ENCODE measurements at places on chromosomes 1 and 21.

DNA sequence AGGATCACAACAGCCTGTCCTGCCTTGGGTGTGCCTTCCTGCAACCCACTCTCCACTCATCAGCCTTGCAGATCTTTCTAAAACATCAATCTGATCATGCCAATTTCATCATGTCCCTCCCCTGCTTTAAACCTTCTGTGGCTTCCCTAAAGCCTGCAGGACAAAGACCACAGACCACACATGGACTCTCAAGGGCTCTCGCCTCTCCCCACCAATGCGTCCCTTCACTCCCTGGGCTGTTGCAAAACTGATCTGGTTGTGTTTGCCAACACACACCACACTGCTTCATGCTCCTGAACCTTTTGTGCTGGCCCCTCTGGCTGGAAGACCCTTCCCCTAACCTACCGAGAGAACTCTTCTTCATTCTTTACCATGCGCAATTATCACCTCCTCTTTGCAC is 72.4 kb downstream of the ITPKB start:
- DNase-seq = no peak

DNA sequence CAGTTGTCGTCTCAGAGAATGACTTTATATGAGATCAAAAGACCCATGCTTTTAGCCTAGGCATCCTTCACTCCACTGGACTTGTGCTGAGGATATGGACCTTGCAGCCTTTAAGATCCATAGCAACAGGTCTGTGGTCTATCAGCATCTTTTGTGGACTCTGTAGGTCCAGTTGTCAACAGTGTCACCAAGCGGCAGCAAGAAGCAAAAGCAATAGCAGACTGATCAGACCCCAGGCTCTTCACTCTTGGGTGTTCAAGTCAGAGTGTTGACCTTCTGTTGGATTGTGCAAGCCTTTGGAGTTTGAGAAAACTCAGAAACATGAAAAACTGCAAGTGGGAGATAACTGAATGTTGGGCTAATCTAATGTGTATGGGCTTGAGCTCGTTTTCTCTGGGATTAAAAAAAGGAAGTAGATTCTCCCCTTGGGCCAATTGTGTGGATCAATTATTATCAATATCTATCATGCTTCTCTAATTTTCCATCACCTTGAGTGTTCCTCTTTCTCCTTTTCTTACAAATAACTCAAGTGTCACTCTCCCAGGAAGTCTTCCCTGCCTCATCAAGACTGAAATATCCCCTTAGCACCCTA is 144.2 kb downstream of the LYPLAL1 start:
- no peak for DNase-seq

DNA sequence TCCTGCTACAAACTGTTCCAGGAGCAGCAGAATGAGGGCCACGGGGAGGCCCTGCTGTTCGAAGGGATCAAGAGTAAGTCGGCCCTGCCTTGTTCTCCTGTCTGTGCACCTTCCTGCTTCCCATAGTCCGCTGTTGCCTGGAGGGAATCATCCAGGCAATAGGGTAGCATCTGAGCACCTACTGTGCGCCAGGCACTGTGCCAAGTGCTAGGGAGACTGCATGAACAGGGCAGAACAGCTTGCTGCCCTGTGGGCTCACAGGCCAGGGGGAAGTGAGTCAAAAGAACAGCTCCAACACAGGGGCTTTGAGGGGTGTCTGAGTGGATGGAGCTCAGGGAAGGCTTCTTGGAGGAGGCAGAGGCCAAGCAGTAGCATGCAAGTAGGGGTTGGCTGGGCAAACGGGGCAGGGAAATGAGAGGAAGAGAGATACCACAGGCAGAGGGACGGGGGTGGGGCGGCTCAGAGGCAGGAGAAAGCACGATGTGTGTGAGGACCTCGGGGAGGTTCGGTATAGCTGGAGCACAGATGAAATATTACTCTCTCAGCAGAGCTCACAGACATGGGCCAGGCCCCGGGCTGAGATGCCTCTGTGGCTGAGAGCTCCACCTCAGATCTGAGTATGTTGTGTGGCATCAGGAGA is 15.5 kb upstream of the PADI6 start:
- DNase-seq = no peak

- peak; percentile 19 for DNase-seq
Measured at GRCh38 chr1:180533266-180533987, 25.3 kb upstream of the OVAAL start.

DNA sequence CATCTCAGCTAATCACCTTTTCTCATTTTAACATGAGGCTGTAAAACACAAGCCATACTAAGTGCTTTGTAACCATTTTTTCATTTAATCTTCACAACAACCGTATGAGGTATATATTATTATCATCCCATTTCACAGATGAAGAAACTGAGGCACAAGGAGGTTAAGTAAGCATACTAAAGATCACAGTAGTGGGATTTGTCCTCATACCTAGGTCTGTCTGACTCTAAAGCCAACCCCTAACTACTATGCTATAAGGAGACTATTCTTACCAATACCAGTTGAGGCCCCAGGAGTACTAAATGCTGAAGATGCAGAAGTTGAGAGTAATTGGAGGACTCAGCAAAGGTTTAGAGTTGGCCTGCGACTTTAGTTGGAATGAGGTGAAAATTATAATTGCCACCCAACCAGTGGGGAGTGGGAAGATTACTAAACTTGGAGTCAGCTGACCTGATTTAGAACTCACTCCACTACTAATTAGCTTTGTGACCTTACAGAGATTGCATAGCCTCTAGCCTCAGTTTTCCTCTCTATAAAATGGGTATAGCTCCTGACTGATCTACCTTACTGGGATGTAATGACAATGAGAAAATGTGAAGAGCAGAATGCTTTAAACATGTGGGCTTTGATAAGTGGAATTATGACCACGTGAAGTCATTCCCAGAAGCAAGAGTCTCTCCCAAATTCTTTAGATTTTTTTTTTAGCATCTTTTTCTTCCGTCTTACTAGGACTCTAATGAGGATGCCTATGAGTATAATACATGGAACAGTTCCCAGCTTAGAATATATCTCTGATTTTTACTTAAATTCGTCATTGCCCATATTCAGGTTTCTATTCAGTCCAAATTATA is 85.8 kb upstream of the IPO9 start:
- no peak for DNase-seq

DNA sequence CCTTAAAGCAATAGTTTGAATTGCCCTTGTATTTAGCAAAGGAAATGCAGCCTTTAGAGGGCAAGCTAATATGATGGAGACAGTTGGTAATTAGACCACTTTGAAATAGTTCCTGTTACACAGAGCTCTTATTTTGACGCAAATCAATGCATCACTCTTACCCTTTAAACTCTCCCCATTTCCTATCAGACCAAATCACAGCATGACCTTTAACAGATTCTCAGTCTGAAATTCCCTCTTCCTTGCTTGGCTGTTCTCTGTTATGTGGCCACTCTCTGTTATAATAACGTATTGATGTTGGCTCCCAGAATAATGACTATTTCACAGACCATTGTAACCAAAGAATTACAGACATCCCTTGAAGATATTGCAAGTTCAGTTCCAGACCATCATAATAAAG is 66.9 kb upstream of the NGF start:
- no peak for DNase-seq

GRCh38 chr21:32338209-32338921 is 39.7 kb downstream of the MRAP start:
- no peak for DNase-seq

GRCh38 chr1:23613191-23614031 is 54.1 kb upstream of the ID3 start:
- DNase-seq = no peak

GRCh38 chr21:42288962-42289361 is 26.2 kb downstream of the TFF3 start:
- DNase-seq = no peak

GRCh38 chr21:45263534-45263933 is 24.2 kb downstream of the POFUT2 start:
- DNase-seq = no peak

- no peak for DNase-seq
Measured at GRCh38 chr1:6998267-6998666, 213.0 kb downstream of the CAMTA1 start.

GRCh38 chr1:155086128-155086741 is 7.6 kb downstream of the EFNA3 start:
- peak; percentile 77 for DNase-seq

DNA sequence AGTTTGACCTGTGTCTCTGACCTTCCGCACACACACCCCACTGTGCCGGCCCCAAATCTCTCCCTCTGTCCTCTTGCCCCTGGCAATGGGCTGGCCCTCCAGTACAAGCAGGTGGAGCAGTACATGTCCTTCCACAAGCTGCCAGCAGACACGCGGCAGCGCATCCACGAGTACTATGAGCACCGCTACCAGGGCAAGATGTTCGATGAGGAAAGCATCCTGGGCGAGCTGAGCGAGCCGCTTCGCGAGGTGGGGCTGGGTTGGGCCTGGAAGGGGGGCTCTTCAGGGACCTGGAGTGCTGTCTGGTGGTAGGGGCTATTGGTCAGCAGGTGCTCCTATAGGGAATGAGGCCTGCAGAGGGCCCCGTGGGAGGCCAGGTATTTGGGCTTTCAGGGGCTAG is 7.8 kb downstream of the HCN3 start:
- DNase-seq = no peak

- no peak for DNase-seq
Measured at GRCh38 chr1:62175568-62176179, 19.0 kb upstream of the L1TD1 start.

GRCh38 chr1:47507144-47507543 is 69.3 kb downstream of the FOXD2 start:
- no peak for DNase-seq

DNA sequence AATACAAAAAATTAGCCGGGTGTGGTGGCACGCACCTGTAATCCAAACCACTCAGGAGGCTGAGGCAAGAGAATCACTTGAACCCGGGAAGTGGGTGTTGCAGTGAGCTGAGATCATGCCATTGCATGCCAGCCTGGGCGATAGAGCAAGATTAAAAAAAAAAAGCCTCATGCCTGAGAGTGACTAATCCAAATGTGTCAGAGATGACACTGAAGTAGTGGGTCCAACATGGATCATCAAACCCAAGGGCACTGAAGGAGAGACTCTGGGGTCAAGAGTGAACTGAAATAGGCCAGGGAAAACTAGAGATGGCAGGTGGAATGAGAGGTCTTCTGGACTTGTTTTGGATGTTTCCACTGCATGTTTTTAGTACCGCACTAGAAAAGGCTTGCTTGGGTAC is 10.2 kb upstream of the CACHD1 start:
- no peak for DNase-seq

DNA sequence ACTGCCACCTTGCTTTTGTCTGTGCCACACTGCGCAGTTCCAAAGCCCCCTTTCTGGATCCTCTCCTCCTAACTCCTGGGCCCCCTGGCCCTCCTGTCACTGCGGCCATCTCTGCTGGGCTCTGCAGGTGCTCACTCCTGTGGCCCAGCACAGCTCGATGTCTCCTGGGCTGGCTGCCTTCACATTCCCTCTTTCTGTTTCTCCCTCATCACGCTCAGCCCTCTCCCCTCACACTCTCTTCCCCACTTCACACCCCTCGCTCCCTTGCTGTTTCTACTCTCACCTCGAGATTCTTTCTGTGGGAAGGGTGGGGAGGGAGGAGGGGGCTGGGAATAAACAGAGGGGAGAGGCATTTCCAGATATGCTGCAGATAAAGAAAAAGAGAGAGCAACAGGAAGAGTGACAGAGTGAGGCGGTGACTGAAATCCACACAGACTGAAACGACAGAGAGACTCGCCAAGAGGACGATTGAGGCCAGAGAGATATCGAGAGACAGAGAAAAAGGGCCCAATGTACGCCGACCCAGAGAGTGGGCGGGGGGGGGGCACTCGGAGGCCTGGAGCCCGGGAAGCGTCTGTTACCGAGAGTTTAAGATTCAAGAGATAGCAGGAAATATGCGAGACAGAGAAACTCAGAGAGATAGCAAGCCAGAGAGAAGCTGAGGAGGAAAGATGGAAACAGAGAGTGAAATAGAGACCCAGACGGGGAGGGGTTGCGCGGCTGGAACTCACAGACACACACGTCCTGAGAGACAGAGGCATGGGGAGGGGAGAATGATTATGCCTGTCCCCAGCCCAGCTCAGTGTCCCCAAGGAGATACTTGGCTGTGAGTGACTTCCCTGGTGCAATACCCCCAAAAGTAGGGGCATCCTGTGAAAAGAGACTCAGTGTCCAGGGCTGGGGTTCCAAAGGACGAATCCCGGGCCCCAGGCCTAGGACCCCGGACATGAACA is 666 bp downstream of the CSF3R start:
- no peak for DNase-seq

- no peak for DNase-seq
Measured at GRCh38 chr1:219302697-219303096, 129.0 kb downstream of the LYPLAL1 start.

- DNase-seq = no peak
Measured at GRCh38 chr1:208045463-208046260, 134.7 kb upstream of the CD34 start.

DNA sequence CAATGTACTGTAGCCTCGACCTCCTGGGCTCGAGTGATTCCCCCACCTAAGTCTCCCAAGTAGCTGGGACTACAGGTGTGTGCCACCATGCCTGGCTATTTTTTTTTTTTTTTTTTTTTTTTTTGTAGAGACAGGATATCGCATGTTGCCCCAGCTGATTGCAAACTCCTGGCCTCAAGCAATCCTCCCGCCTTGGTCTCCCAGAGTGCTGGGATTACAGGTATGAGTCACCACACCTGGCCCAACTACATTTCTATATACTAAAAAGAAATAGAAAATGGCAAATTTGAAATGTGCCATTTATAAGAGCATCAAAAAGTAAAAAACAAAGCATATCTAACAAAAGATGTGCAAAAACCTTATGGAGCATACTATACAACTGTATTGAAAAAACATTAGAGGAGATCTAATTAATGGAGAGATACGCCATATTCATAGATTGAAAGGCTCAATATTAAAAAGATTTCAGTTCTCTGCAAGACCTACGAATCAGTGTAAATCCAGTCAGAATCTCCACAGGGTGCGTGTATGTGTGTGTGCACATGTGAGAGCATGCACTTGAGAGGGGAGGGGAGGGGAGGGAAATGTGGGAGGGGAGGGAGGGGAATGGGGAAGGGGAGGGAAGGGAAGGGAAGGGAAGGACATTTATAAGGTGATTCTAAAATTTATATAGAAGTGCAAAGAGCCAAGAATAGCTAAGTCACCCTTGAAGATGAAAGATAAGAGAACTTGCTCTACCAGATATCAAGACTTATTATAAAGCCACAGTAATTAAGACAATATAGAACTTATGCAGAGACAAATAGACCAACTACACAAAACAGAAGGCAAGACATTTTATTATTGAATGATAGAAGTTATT is 15.5 kb upstream of the PADI4 start:
- no peak for DNase-seq

DNA sequence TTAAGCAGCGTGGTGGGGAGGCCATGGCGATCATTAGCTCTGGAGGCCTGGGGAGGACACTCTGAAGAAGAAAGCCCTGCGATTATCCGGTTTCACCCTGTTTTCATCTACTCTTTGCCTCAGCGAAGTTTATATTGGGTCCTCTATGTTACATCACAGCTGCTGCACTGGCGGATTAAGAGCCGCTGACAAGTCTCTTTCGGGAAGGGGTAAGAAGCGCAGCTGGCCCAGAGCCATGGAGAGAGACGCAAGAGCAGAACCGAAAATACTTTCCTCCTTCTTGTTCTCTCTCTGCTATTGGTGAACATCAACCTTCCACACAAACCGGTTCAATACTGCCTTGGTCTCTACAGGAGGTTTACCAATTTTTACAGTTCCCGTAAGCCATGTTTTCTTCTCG is 291.5 kb downstream of the FAM72C start:
- no peak for DNase-seq

- DNase-seq = no peak
Measured at GRCh38 chr1:231806623-231807495, 180.3 kb downstream of the DISC1 start.

GRCh38 chr1:147162093-147162492 is 10.2 kb downstream of the PRKAB2 start:
- no peak for DNase-seq
